Astrocyte (in vitro differentiated cells and primary cell): ENCODE measurements at places on chromosomes 16 and 17. TPM values are rescaled to one million over a fixed set of nuclear protein-coding genes. Genes with fewer than 3 reads are reported as not detected.
A peak's percentile ranks its signal among the peaks of the same experiment; 100 is the strongest.

- peak; percentile 6 for DNase-seq
These were observed 176.5 kb downstream of the IRF8 start for GRCh38 chr16:86075488-86075785.

DNA sequence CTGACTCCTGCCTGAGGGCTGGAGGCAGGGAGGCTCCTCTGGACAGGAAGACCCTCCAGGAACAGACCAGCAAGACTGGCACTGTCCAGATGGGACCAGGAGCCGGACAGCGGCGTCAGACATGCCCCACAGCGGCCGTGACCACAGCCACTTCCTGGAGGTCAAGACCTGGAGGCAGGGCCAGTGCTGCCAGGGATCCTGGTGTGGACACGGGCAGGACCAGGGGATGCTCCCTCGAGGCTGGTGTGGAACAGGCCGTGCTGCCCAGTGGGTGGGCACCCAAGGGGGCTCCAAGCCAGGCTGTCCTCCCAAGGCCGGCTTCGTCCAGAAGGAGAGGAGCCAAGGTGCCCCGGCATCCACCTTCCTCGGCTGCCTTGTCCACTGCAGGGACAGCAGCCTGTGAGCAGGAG is 4.5 kb upstream of the CCDC57 start:
- no peak for DNase-seq

GRCh38 chr16:83928341-83929055 is 24.5 kb upstream of the OSGIN1 start:
- DNase-seq, result peak; percentile 66

GRCh38 chr17:13698832-13699231 is 97.1 kb upstream of the HS3ST3A1 start:
- DNase-seq, result no peak

DNA sequence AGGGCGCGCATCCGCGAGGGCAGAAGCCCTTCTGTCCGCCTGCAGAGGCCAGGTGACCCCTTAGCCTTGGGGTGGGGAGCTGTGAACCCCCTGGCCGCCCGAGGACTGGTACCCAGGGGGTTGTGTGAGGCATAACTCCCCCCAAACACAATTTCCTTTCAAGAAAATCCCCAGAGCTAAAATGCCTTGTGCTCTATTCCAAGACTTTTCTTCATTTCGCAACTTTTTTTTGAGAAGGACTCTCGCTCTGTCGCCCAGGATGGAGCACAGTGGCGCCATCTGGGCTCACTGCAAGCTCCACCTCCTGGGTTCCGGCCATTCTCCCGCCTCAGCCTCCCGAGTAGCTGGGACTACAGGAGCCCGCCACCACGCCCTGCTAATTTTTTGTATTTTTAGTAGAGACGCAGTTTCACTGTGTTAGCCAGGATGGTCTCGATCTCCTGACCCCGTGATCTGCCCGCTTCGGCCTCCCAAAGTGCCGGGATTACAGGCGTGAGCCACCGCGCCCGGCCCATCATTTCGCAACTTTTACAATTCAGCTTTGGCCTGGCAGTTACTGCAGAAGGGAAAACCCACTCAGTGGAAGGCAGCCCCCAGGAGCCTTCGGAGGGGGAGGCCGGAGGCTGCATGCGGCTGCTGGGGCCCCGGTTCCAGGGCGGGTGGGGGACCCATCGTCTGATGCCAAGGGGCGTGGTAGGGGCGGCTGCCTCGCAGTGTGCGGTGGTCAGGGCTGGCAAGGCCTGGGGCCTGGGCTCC is 963 bp upstream of the APRT start:
- peak; percentile 12 for DNase-seq

- no peak for DNase-seq
These were observed 6.8 kb upstream of the ACSM1 start for GRCh38 chr16:20704281-20704680.

GRCh38 chr16:82699260-82699659 is 72.5 kb downstream of the CDH13 start:
- DNase-seq, result no peak

GRCh38 chr17:35612924-35613521 is 25.9 kb downstream of the AP2B1 start:
- peak; percentile 27 for DNase-seq

- DNase-seq, result no peak
These were observed 97.0 kb upstream of the DNAH17 start for GRCh38 chr17:78674156-78674555.

Gene MRM1
- 3.1 and 4.8 TPM in 2 replicates for total RNA-seq

DNA sequence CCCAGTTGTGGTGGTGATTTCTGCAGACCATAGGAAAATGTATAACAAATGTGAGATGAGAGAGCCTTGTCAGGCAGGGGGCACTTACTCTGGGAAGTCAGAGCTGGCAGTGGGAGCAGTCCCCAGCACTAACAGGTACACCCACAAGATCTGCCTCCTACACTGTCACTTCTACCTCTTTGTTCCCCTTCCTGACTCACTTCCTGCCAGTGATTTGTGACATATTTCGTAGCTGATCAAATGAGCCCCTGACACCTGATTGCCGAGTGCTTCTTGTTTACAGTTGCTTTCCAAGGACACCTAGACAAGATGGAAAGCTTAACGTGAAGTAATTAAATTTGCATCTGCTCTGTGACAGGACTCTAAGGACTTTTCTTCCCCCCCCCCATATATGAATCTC is 40.5 kb downstream of the FTO start:
- no peak for DNase-seq

Gene SLC7A6OS
- total RNA-seq, result 12.6 and 16.7 TPM in 2 replicates

GRCh38 chr17:57662041-57662440 is 83.1 kb downstream of the CCDC182 start:
- DNase-seq, result no peak

GRCh38 chr17:45129940-45130680 is 2.2 kb downstream of the PLCD3 start:
- DNase-seq, result no peak

DNA sequence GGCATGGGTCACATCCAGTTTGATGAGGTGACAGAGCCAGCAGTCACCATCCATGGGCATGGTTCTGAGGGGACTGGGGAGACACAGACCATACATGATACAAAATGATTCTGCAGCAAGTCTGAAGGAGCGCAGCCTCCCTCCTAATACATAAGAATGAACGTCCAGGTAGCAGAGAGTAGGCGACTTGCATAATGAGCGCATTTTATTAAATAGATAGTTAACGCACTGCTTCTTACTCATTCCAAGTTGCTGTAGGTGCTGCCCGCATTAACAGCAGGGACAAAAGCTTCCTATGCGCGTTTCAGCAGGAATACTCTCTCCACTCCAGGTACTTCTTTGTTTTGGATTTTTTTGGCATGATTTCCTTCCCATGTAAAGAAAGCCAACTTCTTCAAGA is 73.8 kb downstream of the SLC5A11 start:
- no peak for DNase-seq

Gene RTN4RL1
- 0.65 and 0.77 TPM in 2 replicates for total RNA-seq

Gene MINK1
- total RNA-seq, result 51.3 and 63.2 TPM in 2 replicates

- peak; percentile 84 for DNase-seq
These were observed 68.8 kb downstream of the ABR start for GRCh38 chr17:1110862-1111598.

Gene CACNA1H
- 21.7 and 30.5 TPM in 2 replicates for total RNA-seq
